ENCODE measurements at places on chromosomes 13 and 19. TPM values are rescaled to one million over a fixed set of nuclear protein-coding genes. Genes with fewer than 3 reads are reported as not detected.

- no peaks in the 10 kb centered on the region for H3K27me3 ChIP-seq
- no peak for DNase-seq
- H3K4me3 ChIP-seq, result no peak overlapping the region
- H3K4me1 ChIP-seq, result no peaks in the 10 kb centered on the region
- no peak overlapping the region for H3K27ac ChIP-seq
- H3K36me3 ChIP-seq, result no peaks in the 10 kb centered on the region
These were observed 72.4 kb upstream of the CLDN10 start for GRCh38 chr13:95480131-95480545.

- H3K4me3 ChIP-seq, result no peak overlapping the region
- no peaks in the 10 kb centered on the region for H3K27me3 ChIP-seq
- no peaks in the 10 kb centered on the region for H3K36me3 ChIP-seq
- H3K4me1 ChIP-seq, result no peaks in the 10 kb centered on the region
These were observed 787.7 kb downstream of the UQCRFS1 start for GRCh38 chr19:28425046-28425931.

DNA sequence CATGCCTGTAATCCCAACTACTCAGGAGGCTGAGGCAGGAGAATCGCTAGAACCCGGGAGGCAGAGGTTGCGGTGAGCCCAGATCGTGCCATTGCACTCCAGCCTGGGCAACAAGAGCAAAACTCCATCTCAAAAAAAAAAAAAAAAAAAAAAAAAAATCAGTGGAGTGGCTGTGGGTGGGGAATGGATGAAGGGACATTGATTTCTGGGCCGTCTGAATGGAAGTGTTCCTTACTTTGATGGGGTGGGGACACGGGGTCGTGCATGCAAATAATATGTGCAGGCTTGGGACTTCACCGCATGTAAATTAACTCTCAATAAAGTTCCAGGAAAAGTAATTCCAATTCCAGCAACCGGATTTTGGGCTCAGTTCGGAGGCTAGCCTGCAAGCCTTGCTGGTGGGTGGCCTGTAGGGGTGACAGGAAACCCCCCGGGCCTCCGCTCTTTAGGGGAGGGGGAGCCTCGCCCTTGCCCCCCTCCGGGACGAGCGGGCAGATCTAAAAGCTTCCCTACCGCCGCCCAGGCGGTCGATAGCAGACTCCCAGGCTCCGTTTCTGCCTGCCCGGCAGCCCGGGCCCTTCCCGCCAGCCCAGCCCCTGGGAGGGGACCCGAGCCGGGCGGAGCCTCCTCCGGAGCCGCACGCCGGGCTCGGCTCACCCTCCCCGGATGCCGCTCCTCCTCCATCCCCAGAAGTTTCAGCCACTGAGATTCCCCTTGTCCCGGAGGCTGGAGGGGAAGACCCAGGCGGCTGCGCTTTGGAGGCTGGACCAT, 48.0 kb upstream of the ADGRE5 start:
- DNase-seq, result no peak
- peaks cover 5% of the 10 kb centered on the region for H3K4me1 ChIP-seq
- H3K27me3 ChIP-seq, result no peaks in the 10 kb centered on the region
- H3K36me3 ChIP-seq, result no peaks in the 10 kb centered on the region

DNA sequence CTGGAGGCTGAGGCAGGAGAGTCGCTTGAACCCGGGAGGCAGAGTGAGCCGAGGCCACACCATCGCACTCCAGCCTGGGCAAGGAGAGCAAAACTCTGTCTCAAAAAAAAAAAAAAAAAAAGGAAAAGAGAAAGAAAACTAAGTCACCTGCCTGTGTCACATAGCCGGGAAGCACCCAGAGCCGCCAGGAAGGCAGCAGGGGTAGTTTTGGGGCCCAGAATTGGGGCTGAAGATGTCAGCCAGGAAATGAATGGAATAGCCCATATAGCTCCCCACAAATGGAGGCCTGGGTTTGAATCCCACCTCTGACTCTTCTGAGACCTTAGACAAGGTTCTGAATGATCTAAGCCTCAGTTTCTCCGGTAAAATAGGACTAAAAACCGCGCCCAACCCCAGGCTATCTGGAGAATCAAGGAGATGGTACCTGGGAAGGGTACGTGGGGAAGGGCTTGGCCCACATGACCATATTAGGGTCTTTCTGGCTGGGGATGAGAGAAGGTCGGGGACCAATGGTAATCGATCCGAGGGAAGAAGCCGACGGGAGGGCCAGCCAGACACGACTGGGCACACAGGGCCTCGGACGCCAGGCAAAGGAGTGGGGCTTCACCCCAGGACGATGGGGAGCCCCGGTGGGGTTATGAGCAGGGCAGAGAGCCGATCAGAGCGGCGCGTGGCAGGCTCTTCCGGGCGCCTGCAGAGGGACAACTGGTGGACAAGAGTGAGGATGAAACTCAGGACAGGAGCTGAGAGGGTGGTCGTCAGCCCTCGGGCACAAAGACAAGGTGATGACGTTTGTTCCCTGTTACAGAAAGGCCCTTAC, 14.4 kb downstream of the CCDC124 start:
- H3K27ac ChIP-seq, result peak overlapping the region; percentile 99
- peak overlapping the region; percentile 58 for H3K4me3 ChIP-seq
- peaks cover 17% of the 10 kb centered on the region for H3K27me3 ChIP-seq

The MUC16 gene
- not detected for polyA plus RNA-seq

DNA sequence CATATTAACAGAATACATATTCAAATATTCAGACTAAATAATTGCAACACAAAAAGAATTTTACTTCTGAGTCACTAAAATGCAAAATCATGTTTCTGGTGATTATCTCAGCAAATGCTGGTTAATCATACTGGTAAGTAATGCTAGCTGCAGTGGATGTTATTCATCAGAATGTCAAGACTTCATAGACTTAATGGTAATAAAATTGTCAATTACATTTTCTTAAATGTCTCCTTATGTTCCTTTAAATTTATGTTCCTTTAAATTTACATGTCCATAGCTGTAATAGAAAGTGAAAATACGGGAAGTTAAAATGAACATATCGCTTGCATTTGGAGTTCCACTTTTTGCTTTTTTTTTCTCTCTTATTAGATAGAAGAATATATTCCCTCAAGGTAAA, 853.0 kb downstream of the SLITRK6 start:
- no peak overlapping the region for H3K27ac ChIP-seq
- H3K27me3 ChIP-seq, result no peaks in the 10 kb centered on the region
- no peak overlapping the region for H3K4me3 ChIP-seq
- no peak for DNase-seq

The AP1M2 gene
- polyA plus RNA-seq, result not detected

DNA sequence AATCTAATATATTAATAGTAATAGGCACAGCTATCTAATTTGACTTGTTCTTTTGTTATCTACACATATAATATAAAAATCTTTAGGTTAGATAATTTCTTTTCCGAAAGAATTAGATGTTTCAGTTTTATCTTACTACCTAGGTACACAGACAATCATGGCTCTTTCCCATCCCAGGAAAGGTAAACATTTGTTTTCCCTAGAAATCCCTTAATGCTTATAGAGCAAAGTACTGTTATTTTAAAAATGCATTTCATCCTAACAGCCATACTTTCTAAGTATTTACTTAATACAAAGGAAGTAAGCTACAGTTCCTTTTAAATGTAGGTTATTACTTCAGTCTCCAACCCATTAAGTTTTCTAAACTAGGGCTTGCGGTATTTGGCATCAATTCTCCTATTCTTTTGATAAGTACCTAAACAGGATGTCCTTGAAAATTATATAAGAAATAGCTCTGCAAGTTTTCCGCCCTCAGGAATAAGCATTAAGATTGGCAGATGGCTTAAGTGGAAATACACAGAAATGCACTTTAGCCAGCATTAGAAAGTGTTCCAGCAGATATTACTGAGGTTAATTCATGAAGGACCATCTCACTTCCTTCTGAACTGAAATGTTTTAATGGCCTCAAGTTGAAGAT, 616.2 kb upstream of the SPRY2 start:
- no peak for DNase-seq
- no peak overlapping the region for H3K4me3 ChIP-seq
- no peaks in the 10 kb centered on the region for H3K27me3 ChIP-seq
- H3K27ac ChIP-seq, result no peak overlapping the region

The C19orf85 gene
- polyA plus RNA-seq, result not detected

The IRGC gene
- not detected for polyA plus RNA-seq

- H3K36me3 ChIP-seq, result no peaks in the 10 kb centered on the region
- DNase-seq, result peak; percentile 29
- H3K4me1 ChIP-seq, result peaks cover 32% of the 10 kb centered on the region
- H3K27me3 ChIP-seq, result no peaks in the 10 kb centered on the region
These were observed 27.2 kb downstream of the RANBP3 start for GRCh38 chr19:5950741-5951140.

DNA sequence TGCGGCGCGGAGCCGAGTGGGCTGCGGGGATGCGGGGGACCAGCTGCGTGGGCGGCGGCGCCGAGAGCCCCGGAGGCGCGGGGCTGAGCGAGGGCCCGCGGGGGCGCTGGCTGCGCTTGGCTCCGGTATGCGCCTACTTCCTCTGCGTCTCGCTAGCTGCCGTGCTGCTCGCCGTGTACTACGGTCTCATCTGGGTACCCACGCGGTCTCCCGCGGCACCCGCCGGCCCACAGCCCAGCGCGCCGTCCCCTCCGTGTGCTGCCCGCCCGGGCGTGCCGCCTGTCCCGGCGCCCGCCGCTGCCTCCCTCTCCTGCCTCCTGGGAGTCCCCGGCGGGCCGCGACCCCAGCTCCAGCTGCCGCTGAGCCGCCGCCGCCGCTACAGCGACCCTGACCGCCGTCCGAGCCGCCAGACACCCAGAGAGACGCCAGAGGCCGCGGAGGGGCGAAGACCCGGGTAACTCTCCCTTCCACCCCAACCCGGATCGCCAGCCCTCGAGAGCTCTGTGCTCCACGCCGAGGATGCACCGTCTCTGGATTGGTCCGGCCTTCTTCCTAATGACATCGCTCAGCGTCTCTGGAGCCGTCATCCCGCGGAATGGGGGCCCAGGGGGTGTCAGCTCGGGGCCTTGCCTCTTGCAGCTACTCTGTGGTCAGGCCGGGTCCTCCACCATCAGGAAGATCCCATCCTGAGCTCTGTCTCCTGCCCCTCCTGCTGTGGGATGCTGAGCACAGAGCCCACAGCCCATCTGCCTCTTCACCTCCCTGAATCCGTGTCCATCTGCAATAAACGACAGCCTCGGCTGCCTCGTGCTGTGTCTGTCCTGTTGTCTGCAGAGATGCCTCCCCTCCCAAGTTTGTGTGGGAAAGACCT, 441 bp downstream of the INAFM1 start:
- peak overlapping the region; percentile 65 for H3K27ac ChIP-seq
- H3K36me3 ChIP-seq, result no peaks in the 10 kb centered on the region
- H3K4me1 ChIP-seq, result peaks cover 3% of the 10 kb centered on the region
- no peaks in the 10 kb centered on the region for H3K27me3 ChIP-seq

- no peaks in the 10 kb centered on the region for H3K27me3 ChIP-seq
- peaks cover 8% of the 10 kb centered on the region for H3K36me3 ChIP-seq
- no peak overlapping the region for H3K4me3 ChIP-seq
These were observed 221.2 kb downstream of the MAB21L1 start for GRCh38 chr13:35255241-35255640.

- no peaks in the 10 kb centered on the region for H3K27me3 ChIP-seq
- H3K4me1 ChIP-seq, result peaks cover 9% of the 10 kb centered on the region
- peak overlapping the region; percentile 49 for H3K4me3 ChIP-seq
These were observed 125.7 kb downstream of the TNFRSF19 start for GRCh38 chr13:23695711-23696464.

The LHB gene
- polyA plus RNA-seq, result not detected

DNA sequence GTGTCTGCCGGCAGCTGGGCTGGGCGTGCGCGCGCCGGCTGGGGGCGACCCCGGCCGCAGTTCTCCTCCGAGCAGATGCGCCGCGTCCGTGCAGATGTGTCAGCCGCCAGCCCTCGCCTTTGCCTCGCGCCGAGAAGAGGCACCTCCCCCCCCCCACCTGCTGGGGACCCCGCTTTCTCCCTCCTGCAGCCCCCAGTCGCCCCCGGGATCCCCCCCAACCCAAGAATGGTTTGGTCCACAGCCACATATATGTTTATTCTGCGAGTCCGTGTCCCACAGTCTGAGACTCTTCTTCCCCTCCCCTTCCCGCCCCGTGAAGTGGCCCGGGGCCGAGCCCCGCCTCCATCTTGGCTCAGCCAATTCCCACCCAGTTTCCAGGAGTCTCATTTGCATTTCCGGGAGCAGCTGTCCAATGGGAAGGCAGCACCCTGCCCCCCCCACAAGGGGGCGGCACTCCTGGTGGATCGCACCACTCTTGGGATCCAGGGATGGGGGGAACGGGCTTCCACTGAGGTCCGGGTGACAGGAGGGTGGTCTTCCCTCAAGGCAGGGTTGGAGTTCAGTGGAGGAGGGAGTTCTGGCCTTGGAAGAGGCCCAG, 8.6 kb downstream of the ISOC2 start:
- H3K27me3 ChIP-seq, result peaks cover 3% of the 10 kb centered on the region
- DNase-seq, result no peak
- H3K4me3 ChIP-seq, result no peak overlapping the region
- H3K36me3 ChIP-seq, result no peaks in the 10 kb centered on the region
- H3K4me1 ChIP-seq, result no peaks in the 10 kb centered on the region

The IFNL1 gene
- polyA plus RNA-seq, result not detected

The RXFP2 gene
- polyA plus RNA-seq, result not detected

- H3K27me3 ChIP-seq, result no peaks in the 10 kb centered on the region
- no peaks in the 10 kb centered on the region for H3K4me1 ChIP-seq
- no peaks in the 10 kb centered on the region for H3K36me3 ChIP-seq
- no peak for DNase-seq
- no peak overlapping the region for H3K27ac ChIP-seq
These were observed 615.4 kb upstream of the MIR17HG start for GRCh38 chr13:90732049-90732448.

All from naive thymus-derived CD4-positive, alpha-beta T cell (primary cell).